ENCODE measurements at places on chromosomes 11 and 22. TPM values are rescaled to one million over a fixed set of nuclear protein-coding genes. Genes with fewer than 3 reads are reported as not detected.

DNA sequence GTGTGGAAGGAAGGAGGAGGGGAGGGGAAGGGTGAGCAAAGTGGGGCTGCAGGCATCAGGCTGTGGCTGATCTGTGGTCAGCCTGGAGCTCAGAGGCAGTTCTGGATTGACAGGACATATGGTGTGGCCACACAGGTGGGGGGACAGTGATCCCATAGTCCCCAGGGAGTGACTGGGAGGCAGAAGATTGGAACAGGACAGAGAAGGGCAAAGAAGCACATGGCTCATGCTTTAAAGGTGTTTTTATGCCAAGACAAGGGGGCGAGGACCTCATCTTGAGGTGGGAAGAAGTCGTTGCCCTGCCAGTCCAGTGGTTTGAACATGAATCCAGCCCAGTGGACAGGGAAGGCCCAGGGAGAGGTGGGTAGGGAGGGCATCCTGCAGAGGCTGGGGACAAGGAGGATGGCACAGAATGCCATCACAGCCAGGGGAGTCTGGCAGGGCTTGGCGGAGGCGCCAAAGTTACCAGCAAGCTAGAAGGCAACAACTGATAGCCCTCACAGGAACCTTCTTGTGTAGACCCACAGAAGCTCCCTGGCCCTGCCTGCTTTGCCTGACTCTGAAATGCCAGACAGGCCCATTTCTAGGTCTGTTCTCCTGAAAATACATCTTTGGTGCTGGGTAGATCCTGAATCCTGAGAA, 3.1 kb downstream of the BET1L start:
- peak; percentile 13 for DNase-seq

- DNase-seq: no peak
These were observed 86.6 kb downstream of the TSPAN18 start for GRCh38 chr11:44813401-44813800.

DNA sequence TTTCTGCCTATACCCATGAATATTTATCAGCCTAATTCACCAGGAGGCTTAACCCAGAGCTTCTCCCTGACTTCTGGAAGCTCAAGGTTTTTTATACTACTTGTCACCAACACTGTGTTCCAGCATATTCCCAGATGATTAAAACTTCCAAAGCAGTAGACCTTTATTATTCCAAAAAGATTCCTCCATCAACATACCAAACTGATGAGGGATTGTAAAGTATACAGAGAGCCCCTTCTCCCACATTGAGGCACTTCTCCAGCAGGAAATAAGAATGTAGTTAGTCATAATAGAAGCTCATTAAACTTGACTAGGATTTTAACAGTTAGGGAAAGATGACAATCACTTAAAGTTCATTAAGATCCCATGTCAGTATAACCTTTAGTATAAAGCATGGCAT, 51.4 kb upstream of the CEP126 start:
- DNase-seq: no peak

GRCh38 chr22:46915950-46916730, 153.7 kb downstream of the TBC1D22A start:
- DNase-seq: no peak

- DNase-seq: no peak
These were observed 1.8 kb downstream of the ADSL start for GRCh38 chr22:40348025-40348658.

DNA sequence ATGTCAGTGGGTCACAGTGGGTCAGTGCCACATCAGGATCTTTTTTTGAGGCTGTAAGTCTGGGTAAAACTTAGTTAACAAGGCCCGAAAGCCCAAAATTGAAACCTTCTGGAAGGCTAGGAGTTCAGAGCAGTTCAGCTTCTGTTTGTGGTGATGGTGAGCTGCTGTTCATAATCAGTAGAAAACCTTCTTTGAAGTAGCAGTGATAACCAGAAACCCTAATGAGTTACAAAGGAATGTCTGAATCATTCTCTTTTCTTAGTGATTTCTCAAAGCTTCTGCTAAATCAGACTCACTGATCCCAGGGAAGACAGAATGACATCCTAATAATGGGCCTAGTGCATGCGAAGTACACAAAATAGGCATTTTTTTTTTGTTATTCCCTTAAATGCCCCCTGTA, 124.7 kb downstream of the PARVA start:
- no peak for DNase-seq

DNA sequence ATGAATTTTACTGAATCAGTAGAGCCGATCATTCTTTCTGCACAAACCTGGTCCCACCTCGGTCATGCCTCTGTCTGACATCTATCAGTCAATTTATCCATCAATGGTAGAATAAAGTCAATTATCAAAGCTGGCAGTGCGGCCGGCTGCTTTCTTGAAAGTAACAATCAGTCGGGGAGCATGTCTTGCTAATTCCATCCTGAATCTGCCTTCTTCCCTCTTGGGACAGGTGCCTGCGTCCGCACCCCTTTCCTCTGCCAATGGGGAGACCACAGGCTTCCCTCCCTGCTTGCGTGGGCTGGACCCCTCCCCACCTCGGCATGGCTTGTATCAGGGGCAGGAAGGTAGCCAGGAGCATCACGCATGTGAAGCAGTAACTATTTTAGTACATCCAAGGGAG, 962.9 kb downstream of the BRD1 start:
- no peak for DNase-seq

DNA sequence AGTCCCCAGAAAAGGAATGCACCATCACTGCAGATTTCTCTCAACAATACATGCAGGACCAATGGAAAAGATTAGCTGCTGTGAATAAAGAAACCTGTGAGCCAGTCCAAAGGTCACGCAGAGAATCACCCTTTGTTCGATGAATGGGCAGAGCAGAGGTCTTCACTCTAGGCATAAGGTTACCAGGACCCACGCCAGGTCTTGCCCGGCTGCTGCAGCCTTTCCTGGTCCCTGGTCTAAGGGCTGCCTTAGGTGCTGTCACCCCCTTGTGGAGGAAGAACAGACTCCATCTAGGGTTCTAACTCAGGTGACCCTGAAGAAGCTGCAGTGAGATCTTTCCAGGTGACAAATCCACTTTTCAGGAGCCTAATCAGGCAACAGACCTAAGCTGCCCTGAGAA, 29.0 kb upstream of the NAP1L4 start:
- no peak for DNase-seq

GRCh38 chr22:43540529-43540923, 128.7 kb downstream of the MPPED1 start:
- DNase-seq: no peak

DNA sequence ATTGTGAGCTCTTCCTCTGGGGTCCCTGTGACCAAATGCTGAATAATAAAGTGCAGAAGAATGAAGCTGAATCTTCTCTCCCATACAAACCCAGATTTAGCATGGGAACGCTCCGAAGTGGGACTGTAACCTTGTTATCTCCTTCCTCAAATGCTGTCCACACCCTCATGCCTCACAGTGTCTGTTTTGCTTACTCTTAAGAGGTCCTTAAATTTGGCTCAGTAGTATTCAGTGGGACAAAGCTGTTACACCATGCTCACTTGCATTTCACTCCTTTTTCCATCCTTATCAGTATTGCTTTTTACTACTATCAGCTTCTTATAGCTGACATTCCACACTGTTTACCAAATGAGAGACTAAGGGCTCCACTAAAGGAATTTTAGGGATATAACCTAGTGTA, 13.8 kb upstream of the AMOTL1 start:
- DNase-seq: no peak

GRCh38 chr11:67289651-67290479, 762 bp downstream of the ANKRD13D start:
- DNase-seq: no peak

- no peak for DNase-seq
These were observed 120.3 kb upstream of the ZBED5 start for GRCh38 chr11:10978198-10978597.

DNA sequence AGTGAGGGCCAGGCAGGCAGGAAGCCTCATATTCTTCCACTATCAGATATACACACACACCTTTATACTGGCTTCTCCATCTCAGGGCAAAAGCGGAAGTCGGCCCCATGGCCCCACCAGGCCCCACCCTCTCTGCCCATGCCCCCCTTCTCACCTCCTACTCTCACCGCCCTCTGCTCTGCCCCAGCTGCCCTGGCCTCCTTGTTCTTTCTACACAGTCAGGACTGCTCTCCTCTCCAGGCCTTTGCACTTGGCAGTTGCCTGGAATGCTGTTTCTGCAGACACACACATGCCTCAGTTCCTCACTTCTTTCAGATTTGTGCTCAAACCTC, 25.3 kb downstream of the OTOG start:
- DNase-seq: no peak

DNA sequence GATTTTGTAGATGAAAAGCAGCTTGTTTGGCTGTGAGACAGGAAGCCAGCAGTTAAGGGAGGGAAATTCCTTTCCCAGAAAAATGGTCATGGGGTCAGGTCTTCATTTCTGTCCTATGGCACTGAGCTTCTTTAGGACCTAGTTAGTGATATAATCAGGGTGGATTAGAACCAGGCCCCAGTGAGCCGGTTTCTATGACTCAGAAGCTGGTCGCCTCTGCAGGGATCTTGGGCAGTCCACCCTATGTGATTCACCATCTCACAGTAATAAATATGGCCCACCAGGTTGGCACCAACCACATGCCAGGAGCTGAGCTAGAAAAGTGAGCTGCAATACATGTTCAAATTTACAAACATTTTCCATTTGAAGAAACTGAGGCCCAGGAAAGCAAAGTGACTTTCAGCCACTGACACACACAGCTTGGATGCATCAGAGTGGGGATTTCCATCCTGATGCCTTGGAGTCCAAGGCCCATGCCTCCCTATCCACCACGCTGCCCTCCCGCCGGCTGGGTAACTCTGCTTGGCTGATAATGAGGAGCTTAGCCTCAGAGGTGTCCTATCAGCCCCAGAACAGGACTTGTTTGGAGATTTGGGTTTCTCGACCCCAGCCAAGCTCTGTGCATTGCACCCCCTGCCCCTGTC, 42.0 kb downstream of the CD82 start:
- no peak for DNase-seq

- no peak for DNase-seq
These were observed 1083.9 kb downstream of the BRD1 start for GRCh38 chr22:48743601-48744282.

DNA sequence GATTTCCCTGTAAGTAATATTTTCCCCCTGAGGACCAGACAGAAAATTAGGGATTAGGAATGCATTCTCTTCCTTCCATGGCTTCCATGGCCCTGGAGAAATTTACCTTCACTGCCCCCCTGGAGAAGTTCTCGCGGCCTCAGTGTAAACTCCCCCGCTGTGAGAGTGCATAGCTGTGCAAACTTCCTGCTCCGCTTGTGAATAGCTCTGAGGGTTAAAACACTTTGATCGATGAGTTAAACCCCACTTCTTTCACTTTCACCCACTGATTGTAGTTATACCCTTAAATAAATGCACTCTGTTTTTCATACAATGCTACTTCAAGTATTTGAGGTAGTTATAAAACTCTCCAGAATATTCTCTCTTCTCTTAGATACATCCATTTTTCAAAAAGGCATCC, 190.8 kb downstream of the DSCAML1 start:
- DNase-seq: no peak

DNA sequence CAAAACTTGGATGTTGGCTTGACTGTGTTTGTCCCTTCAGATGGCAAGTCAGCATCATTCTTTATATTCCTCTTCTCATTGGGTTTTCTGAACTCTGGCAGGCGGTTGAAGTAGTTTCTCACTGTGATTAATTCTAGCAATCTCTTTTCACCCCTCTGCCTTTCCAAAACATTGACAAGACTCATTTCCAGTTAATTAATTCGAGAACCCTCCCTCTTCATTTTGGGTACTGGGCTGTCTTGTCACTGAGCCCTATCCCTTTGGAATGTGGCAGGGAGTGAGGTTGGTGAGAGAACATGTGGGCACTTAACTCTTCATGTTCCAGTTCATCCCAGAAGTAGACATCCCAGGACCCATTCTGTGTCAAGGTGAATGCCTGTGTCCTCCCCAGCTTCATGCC, 133.0 kb downstream of the WNT7B start:
- no peak for DNase-seq

DNA sequence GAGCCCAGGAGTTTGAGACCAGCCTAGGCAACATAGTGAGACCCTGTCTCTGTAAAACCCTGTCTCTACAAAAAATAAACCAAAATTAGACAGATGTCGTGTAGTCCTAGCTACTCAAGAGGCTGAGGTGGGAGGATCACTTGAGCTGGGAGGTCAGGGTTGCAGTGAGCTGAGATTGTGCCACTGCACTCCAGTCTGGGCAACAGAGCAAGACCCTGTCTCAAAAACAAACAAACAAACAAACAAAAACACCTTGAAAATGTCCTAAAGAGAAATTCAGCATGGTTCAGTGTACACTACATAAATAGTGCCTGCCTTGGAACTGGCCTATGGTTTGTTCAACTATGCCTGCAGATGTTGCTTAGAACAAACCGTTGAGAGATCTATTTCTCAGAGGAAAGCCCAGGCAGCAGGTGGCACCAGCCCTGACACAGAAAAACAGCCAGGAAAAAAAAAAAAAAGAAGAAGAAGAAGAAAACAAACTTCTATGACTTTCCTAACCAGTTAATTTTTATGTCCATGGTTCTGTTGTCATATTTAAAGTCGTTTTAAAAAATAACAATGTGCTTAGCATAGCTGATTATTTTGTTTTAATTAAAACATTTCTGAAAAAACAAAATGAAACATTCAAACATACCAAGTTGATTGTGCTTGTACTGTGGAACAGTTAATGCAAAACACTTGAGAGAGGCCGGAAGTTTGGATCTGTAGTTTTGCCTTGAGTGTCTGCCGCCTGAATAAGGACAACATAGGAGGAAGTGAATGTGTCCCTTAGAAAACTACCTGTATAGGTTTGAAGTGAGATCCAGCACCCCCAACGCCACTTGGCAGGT, 5.4 kb downstream of the KREMEN1 start:
- no peak for DNase-seq

- no peak for DNase-seq
These were observed 3.8 kb upstream of the FADS3 start for GRCh38 chr11:61895046-61895717.

DNA sequence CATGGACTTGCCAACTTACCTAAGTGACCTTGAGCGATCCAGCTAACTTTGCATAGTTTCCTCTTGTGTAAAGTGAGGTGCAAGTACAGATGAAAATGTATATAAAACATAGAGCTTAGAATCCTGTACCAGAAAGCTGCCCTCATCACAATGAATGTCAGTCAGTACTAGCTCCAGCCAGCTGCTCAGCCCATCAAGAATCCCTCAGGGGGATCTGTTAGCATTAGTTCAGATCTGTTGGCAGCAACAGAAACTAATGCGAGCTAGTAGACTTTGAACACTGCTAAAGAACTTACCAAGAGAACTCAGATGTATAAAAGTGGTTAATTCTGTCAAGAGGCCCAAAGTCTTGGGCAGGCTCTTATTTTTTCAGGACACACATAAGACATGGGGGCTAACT, 6.3 kb upstream of the C11orf91 start:
- DNase-seq: no peak

CACNA1I gene
- total RNA-seq: not detected

OR6T1 gene
- total RNA-seq: not detected

LDLRAD3 gene
- total RNA-seq: 41.9 TPM

SLC5A4 gene
- total RNA-seq: not detected

GSTT2B gene
- total RNA-seq: 4.7 TPM

MRPL11 gene
- 35.7 TPM for total RNA-seq

CCND1 gene
- total RNA-seq: 21.5 TPM

RFPL2 gene
- total RNA-seq: not detected

KRTAP5-2 gene
- total RNA-seq: not detected

CARD18 gene
- not detected for total RNA-seq
